ENCODE measurements at places on chromosomes 5 and 9.

DNA sequence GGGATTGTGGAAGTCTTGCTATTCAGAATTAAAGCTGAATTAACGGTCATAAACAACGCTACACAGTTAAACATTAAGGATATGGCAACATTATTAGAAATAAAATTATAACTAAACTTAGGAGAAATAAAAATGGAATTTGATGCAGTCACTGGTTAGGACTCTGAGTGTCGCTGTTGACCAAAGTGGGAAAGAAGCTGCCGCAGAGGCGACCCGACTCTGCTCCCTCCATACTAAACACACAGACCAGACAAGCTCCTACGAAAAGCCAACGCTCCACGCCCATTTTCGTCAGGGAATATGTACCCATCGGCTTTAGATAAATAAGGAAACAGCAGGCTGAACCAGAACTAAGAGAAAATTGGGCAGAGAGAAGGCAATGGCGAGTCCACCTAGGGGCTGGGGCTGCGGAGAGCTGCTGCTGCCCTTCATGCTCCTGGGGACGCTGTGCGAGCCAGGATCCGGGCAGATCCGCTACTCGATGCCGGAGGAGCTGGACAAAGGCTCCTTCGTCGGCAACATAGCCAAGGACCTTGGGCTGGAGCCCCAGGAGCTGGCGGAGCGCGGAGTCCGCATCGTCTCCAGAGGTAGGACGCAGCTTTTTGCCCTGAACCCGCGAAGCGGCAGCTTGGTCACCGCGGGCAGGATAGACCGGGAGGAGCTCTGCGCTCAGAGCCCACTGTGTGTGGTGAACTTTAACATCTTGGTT, at the start of gene PCDHGA5:
TSS of gene PCDHGA5 (plus strand) at position 211 of the 709 bp plus-strand sequence. CDS start at position 380, 169 bp downstream.
- DNase-seq: no peak

DNA sequence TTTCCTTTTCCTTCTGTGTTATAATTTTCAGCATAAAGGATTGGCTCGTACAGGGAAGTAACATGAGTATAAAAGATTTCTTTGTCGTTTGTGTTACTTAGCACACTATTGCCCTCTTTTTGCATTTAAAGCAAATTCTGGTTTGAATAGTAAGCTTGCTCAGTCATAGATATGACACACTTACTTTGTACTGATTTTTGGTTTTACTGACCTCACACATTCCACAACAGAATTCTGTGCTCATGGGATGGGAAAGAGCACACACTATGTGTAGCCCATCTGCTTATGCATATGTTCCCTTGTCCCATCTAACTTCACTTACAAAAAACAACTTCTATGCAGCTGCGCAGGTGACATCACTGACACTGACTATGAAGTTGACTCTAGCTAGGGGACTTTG, 111.9 kb upstream of the MTAP start:
- no peak for DNase-seq

GRCh38 chr5:4720831-4721230, 419.3 kb upstream of the ADAMTS16 start:
- no peak for DNase-seq

- DNase-seq: no peak
Measured at GRCh38 chr9:116700882-116701865, 14.1 kb downstream of the TRIM32 start.

- DNase-seq: no peak
Measured at GRCh38 chr9:98330831-98331230, 75.4 kb upstream of the TBC1D2 start.

DNA sequence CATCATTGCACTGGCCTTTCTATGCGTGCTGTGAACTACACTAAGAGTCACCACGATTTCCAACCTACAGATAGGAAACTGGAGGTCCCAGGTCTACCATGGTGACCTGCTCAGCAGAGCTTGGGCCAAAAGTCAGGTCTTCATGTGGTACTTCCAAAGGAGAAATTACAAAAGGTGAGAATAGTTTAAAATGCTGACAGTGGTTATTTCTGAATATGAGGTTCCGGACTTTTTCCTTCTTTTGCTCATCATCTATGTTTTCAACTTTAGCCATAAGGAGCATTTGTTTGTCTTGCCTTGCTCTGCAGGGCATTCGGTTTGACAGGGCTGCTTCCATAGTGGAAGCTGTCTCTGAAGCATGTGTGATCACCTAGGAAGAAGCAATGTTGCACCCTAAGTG, 282.1 kb upstream of the IRX1 start:
- no peak for DNase-seq

DNA sequence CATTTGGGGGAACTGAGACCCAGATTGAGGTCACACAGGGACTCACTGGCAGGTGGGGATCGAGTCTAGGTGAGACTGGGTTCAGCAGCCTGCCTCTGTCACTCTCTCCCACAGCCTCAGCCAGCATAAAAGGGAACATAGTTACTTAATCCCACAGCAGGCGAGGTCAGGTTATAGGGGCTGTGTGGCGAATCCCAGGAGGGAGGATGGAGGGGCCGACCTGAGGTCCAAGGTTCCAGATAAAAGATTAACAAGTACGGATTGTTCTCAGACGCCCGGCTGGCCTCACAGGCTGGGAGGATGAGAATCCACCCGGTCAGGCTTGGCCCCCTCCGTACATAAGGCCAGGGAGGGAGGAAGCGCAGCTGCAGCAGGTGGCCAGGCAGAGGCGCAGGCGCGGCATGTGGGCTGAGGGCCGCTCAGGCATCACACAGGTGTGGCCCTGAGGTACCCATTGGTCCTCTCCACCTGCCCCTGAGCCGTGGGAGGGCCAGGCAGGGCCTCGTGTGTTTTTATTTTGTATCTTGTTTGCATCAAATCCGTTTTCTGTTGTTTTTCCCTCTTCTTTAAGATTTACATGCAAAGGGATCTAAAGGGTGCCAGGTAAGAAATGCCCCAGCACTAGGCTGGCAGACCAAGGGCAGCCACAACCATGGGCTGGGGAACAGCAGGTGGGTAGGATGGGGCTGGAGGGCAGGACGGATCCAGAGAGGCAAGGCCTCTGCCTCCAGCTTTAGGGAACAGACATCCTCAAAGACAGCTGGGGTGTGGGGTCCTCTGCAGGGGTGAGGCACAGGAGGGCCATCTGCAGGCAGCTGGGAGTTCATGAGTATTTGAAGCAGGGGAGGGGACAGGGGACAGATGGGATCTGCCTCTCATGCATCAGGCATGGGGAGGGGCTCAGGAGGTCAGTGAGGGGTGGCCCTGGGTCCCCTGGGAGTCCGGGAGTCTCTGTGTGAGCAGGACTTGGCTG, 3.6 kb downstream of the SUSD3 start:
- no peak for DNase-seq

DNA sequence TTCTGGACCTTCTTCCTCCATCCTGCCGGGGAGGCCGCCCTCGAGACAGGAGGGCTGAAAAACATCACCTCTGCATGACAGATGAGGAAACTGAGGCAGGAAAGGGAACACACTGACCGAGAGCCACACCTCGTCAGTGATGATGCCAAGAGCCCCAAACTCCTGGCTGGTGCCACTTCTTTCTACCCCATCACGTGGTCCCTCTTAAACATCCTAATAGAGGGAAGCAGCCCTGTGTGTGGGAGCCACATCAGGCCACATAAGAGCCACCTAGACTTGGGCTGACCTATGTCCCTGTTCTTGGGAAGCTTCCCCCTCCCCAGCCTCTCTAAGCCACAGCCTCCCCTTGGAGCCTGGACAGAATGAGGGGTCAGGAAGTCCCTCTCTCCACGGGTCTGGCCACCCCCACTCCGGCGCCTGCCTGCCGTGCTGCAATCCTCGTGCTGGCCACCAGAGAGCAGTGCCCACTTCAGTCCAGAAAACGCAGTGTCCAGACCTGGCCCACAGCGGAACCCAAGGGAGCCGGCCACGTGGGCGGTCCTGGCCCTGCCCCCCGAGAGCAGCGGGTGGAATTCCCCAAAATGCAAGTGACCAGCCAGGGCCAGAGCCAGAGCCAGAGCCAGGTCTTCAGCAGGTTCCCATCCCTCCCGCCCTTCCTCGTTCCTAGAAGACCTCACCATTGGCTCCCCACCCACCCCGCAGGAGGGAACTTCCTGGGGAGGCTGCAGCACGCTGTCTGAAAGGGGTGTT, 54.7 kb upstream of the SARDH start:
- DNase-seq: no peak

DNA sequence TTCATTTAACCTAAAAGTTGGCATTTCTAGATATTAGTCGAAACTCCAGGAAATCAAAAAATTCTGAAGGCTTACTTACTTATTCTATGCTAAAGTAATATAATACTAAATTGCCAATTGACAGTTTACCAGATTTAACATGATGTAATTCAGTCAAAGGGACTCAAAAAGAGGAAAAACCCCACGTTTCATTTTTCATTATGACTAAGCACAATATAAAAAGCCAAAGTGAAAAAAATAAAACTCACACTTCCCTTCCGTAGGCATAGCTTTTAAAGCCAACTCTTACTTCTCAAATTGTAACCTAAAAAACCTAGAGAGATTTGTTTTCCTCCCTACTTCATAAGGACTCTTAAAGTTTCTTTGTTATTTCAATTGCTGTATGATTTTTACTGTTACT, 146.6 kb downstream of the RAPGEF6 start:
- no peak for DNase-seq

- no peak for DNase-seq
Measured at GRCh38 chr9:132853482-132853881, 24.6 kb downstream of the AK8 start.

- DNase-seq: no peak
Measured at GRCh38 chr5:157860898-157861890, 2.2 kb upstream of the CLINT1 start.

DNA sequence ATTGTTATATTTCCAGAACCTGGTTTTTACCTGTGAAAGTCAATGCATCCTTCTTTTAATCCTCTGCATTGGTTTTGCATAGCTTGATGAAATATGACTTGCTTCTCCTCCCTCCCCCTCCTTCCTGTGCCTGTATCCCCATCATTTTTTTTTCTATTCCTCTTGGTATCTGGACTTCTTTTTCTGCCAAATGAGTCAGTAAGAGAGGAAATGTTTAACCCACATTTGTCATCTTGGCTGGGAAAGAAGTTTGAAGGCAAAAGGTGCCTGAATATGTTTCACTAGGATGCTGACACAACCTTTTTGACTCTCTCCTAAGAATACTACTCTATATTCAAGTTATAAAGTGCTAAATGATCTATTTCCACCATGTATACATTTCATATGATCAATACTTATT, 35.5 kb upstream of the CDKN2B start:
- DNase-seq: no peak

DNA sequence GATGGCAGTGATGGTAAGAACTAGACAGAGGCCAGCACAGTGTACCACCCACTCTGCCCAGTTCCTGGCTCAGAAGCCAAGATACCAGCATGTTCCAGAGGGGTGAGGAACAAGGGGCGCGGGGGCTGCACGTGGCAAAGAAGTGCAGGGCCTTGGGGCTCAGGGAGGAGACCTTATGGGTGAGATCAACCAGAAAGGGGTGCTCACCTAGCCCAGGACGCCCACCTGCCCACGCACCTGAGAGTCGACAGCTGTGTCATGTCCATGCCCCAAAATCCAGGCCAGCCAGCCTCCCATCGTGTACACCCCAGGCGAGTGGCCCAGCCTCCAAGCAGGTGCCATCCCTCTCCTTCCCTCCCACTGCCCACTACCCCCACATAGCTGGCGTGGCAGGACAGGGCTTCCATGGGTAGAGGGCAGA, 34.9 kb downstream of the BICD2 start:
- no peak for DNase-seq

- DNase-seq: no peak
Measured at GRCh38 chr9:116809656-116810055, 122.6 kb downstream of the TRIM32 start.

- no peak for DNase-seq
Measured at GRCh38 chr9:20398536-20399338, 223.6 kb downstream of the MLLT3 start.

DNA sequence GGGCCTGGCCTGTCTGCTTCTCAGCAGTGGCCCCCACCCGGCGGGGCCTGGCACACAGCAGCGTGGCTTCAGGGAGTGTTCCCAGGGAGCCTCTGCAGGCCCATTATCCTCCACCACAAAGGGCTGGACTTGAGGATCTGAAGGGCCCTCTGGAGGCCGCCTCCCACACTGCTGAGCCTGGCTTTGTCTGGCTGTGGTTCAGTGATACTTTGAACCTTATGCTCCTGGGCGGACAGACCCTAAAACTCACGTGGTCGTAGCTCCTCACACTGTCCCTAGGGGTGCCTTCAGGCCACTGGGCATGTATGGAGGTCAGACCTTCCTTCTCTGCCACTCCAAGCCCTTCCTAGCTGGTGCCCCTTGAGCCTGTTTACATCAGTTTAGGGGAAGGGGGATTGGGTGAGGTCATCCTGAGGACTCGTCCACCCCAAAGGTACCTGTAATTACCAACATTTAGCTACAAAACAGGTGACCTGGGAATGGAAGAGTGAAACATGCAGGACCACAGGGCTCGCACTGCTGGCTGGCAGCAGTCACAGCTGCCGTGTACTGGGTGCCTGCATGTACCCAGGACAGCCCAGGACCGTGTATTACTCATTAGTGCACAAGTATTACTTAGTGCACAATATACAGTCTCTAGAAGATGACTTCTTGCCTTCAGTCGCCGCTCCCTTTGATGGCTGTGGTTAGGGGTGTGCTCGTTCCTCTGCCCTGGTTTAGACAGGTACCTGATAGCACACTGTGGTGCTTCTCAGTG, 8.5 kb downstream of the GRHPR start:
- no peak for DNase-seq

DNA sequence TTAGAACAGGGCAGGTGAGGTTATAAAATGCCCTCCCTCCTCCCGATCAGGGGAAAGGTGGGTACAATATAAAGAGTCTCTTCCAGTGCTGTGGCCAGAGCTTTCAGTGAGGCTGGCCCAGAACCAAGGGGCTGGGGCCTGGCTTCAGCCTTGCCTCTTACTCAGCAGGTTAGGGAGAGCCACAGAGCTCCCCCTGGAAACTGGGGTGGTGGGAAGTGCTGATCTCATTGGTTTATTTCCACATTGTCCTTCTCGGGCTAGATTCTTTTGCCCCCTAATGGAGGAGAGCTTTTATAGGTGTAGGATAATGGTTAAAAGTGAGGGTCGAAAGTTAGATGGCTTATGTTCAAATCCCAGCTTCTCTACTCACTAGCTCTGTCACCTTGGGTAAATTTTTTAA, 186.7 kb upstream of the TBC1D2 start:
- no peak for DNase-seq

DNA sequence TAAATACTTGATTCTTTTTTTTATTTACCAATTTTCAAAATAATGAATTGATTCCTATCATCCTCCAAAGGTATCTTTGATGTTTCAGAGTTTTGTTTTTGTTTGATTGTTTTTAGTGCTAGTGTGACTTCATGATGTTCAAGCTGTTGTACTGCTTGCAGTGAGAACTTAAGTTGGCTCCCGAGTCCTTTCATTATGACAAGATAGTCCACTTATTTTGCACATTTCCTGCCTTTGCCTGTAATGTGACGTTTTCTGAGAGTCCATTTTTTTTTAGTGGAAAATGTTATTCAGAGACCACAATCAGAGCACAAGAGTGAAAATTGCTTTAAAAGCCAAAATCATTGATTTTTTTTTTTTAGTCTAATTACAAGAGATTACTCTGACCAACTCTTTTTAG, 60.1 kb upstream of the FCHO2 start:
- no peak for DNase-seq

- DNase-seq: no peak
Measured at GRCh38 chr5:102955488-102955887, 164.4 kb downstream of the GIN1 start.

Data from NCI-H1436 treated with DMSO at 0.1 percent for 48 hours (cell line).